ENCODE measurements at places on chromosomes 1 and 21. TPM values are rescaled to one million over a fixed set of nuclear protein-coding genes. Genes with fewer than 3 reads are reported as not detected.

KCNQ4 gene
- polyA plus RNA-seq = not detected

DNA sequence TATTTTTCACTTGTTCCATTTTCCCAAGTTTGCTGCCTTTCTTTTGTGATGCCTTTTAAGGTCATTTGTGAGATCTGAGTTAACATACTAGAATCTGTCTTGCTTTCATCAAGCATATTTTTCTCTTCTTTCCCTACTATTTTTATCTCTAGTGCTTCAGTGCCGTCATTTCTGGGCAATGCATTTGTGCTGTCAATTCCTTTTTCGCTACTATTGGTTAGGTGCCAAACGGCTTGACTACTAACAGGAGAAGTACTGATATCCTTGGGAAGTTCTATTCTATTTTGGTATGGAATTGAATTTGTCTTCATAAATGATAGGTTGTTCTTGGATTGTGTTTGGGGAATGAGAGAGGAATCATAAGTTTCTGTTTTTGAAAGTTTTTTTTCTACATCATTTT is 42.2 kb downstream of the LRRC53 start:
- H3K4me1 ChIP-seq = no peaks in the 10 kb centered on the region
- H3K27me3 ChIP-seq = no peaks in the 10 kb centered on the region
- no peaks in the 10 kb centered on the region for H3K36me3 ChIP-seq
- no peak overlapping the region for H3K27ac ChIP-seq
- DNase-seq = no peak

ACKR1 gene
- not detected for polyA plus RNA-seq

- H3K4me3 ChIP-seq = no peak overlapping the region
- no peak overlapping the region for H3K27ac ChIP-seq
- DNase-seq = no peak
These were observed 112.3 kb upstream of the IFFO2 start for GRCh38 chr1:19068639-19069276.

GRCh38 chr21:45384656-45385548 is 20.1 kb upstream of the COL18A1 start:
- no peaks in the 10 kb centered on the region for H3K36me3 ChIP-seq
- H3K4me3 ChIP-seq = no peak overlapping the region
- H3K27ac ChIP-seq = no peak overlapping the region

GRCh38 chr1:39575191-39576015 is 1.2 kb downstream of the PABPC4 start:
- H3K4me1 ChIP-seq = peaks cover 31% of the 10 kb centered on the region
- H3K4me3 ChIP-seq = peak overlapping the region; percentile 82
- DNase-seq = peak; percentile 46
- peak overlapping the region; percentile 92 for H3K27ac ChIP-seq
- no peaks in the 10 kb centered on the region for H3K27me3 ChIP-seq
- peaks cover 5% of the 10 kb centered on the region for H3K36me3 ChIP-seq

DNA sequence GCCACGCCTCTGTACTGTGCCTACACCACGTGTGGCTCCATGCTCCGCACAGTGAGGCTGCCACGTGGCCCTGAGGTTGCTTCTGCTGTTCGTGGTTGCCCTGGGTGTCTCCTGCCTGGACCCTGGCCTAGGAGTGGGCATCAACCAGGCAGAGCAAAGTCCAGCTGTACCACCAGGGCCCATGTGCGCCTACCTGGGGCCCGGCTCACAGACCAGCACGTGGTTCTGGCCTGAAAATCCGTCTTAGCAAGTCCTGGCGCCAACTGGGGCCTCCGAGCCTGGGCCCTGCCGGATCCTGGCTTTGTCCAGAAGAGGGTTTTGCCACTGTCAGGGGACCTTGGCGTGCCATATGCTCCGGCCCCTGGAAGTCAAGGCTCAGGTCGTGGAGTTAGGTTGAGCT is 107.1 kb upstream of the TTC34 start:
- H3K36me3 ChIP-seq = no peaks in the 10 kb centered on the region
- H3K4me3 ChIP-seq = no peak overlapping the region
- H3K27ac ChIP-seq = no peak overlapping the region
- DNase-seq = no peak

TMEM59 gene
- polyA plus RNA-seq = 553 TPM

- H3K27me3 ChIP-seq = no peaks in the 10 kb centered on the region
- no peaks in the 10 kb centered on the region for H3K36me3 ChIP-seq
- H3K27ac ChIP-seq = peak overlapping the region; percentile 60
- DNase-seq = peak; percentile 20
- H3K4me1 ChIP-seq = peaks cover 31% of the 10 kb centered on the region
These were observed 8.0 kb upstream of the THEMIS2 start for GRCh38 chr1:27864264-27864895.

DNA sequence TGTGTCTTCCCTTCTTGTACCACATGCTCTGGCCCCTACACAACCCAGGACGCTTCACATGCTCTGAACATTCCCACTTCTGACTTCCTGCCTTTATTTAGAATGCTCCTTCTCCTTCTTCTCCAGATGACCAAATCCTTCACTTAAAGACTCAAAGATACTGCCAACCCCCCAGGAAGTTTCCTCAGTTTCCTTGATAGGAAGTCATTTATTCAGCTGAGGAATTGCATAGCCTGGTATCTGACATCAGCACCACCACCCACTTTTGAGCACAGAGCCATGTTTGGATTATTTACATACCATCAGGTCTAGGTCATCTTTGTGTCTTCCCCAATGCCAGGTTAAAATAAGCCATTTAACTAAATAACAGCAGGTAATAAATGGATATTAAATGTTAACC is 42.4 kb downstream of the GFI1 start:
- no peak overlapping the region for H3K4me3 ChIP-seq
- H3K27ac ChIP-seq = no peak overlapping the region
- no peaks in the 10 kb centered on the region for H3K4me1 ChIP-seq
- no peak for DNase-seq
- H3K27me3 ChIP-seq = no peaks in the 10 kb centered on the region
- no peaks in the 10 kb centered on the region for H3K36me3 ChIP-seq

GRCh38 chr1:170145770-170146676 is at the start of gene NTMT2:
TSS of gene NTMT2 (plus strand) at chr1:170145959. CDS start at chr1:170146108, 149 bp downstream.
- H3K4me3 ChIP-seq = no peak within 1 kb of the TSS
- H3K36me3 ChIP-seq = no peaks in the 10 kb centered on the region
- no peaks in the 10 kb centered on the region for H3K4me1 ChIP-seq
